Activated CD8-positive, alpha-beta memory T cell treated with anti-CD3 and anti-CD28 coated beads for 4 hours (primary cell): ENCODE measurements at places on chromosomes 6 and 20.

DNA sequence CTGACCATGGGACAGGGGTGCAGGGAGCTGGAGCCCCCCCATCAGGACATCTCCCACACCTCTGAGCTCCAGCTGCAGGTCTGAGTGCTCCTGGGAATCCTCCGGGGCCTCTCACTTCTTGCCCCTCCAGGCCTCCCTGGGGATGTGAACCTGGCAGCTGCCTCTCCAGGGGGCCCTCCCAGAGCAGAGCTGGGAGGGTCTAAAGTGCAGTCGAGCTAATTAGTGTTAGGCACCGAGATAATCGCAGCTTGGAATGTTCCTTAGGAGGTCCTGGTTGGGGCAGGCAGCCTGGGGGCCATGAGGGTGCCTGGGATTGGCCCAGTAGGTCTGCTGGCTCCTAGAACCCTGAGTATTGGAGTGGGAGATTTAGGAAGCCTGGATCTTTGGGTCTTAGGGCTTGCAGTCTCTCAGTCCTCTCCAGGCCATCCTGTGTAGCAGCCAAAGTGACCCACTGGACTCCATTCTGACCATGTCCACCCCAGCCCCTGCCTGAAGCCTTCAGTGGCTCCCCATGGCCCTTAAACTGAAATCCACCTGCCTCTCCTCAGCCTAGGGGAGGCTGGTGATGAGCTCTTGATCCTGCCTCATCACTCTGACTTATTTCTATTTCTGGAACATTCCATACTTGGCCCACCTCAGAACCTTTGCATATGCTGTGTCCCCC, 26.0 kb downstream of the CEBPB start:
- no peak for DNase-seq

- no peak for DNase-seq
These were observed 29.9 kb downstream of the NFATC2 start for GRCh38 chr20:51512645-51513044.

- no peak for DNase-seq
These were observed 14.7 kb upstream of the DST start for GRCh38 chr6:56657354-56657753.

DNA sequence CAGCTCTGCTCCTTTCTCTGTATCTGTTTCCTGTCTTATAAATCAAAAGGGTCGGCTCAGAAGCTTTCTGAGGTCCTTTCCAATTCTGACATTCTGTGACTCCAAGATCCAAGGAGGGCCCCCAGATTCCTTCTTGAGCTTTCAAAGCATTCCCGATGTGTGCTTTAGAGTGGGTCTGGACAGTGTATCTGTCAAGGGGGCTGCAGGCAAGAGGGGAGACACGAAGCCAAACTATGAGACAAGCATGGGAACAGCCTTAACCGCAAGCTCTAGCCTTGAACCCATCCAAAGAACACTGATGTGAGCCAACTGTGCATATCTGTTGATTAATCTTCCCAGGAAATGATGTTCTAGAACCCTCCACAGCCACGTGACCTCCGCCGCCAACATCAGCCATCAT, 73.8 kb downstream of the TSHZ2 start:
- no peak for DNase-seq

DNA sequence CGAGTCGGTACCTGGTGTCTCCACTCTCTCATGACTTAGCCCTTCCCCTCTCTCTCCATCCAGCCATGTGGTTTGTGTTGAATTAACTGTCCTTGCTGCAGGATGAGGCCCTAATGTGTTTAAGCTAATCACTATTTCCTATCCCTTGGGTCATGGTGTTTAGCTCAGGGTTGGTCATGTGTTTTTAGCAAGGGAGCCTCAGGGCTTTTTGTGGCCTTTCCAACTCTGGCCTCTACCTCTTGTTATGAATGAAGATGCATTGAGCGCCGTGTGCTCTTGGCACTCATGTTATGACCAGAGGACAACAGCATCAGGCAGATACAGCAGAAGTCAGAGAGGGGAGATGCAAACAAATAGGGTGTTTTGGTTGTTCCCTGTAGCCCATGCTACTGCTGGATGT, 674.2 kb upstream of the FLRT3 start:
- DNase-seq, result no peak
